ENCODE measurements at places on chromosomes 5 and 9. TPM values are rescaled to one million over a fixed set of nuclear protein-coding genes. Genes with fewer than 3 reads are reported as not detected.

RANBP17 gene
- 7.2 TPM for total RNA-seq

NRARP gene
- total RNA-seq = 0.16 TPM

ITGA1 gene
- total RNA-seq = 4.3 TPM

PLPP7 gene
- total RNA-seq = 1.7 TPM

GRIN3A gene
- total RNA-seq = not detected

OR2K2 gene
- total RNA-seq = not detected

SAXO1 gene
- total RNA-seq = 0.09 TPM

ALDH1B1 gene
- total RNA-seq = 6.3 TPM

RLN1 gene
- total RNA-seq = not detected

Measured in bronchial smooth muscle cell (primary cell).